Upper lobe of left lung (tissue), 6 donors: ENCODE measurements at places on chromosomes 2 and 18. TPM values are rescaled to one million over a fixed set of nuclear protein-coding genes. Genes with fewer than 3 reads are reported as not detected.

Gene NOL4
- not detected for total RNA-seq

Gene TTC27
- total RNA-seq, result 9.4 TPM

Gene ADGRF3
- 2.1 TPM for total RNA-seq

Gene SCN9A
- 9.3 TPM for total RNA-seq

Gene COL4A3
- total RNA-seq, result 46.4 TPM

Gene AQP12A
- not detected for total RNA-seq

Gene SCN7A
- 78.9 TPM for total RNA-seq

GRCh38 chr2:129722306-129723019 lies 257.0 kb upstream of the RAB6C start:
- no peaks in the 10 kb centered on the region for H3K27me3 ChIP-seq
- no peak overlapping the region for H3K27ac ChIP-seq
- H3K4me1 ChIP-seq, result no peaks in the 10 kb centered on the region
- DNase-seq, result no peak

- no peak overlapping the region for H3K4me3 ChIP-seq
- H3K4me1 ChIP-seq, result no peaks in the 10 kb centered on the region
- no peak overlapping the region for H3K27ac ChIP-seq
- no peak for DNase-seq
- no peaks in the 10 kb centered on the region for H3K36me3 ChIP-seq
These were observed 27.0 kb upstream of the FAM124B start for GRCh38 chr2:224428787-224429440.

- H3K4me1 ChIP-seq, result no peaks in the 10 kb centered on the region
- no peak overlapping the region for H3K27ac ChIP-seq
- no peaks in the 10 kb centered on the region for H3K36me3 ChIP-seq
- H3K27me3 ChIP-seq, result no peaks in the 10 kb centered on the region
These were observed 178.0 kb downstream of the RND3 start for GRCh38 chr2:150309311-150310080.

GRCh38 chr2:127606625-127607398 lies 39.1 kb upstream of the GPR17 start:
- H3K4me1 ChIP-seq, result no peaks in the 10 kb centered on the region
- H3K36me3 ChIP-seq, result no peaks in the 10 kb centered on the region
- peak; percentile 61 for DNase-seq
- no peak overlapping the region for H3K4me3 ChIP-seq
- no peaks in the 10 kb centered on the region for H3K27me3 ChIP-seq

GRCh38 chr18:34357944-34358580 lies 133.3 kb upstream of the NOL4 start:
- H3K36me3 ChIP-seq, result no peaks in the 10 kb centered on the region
- no peak overlapping the region for H3K27ac ChIP-seq
- H3K4me1 ChIP-seq, result no peaks in the 10 kb centered on the region
- H3K4me3 ChIP-seq, result no peak overlapping the region

DNA sequence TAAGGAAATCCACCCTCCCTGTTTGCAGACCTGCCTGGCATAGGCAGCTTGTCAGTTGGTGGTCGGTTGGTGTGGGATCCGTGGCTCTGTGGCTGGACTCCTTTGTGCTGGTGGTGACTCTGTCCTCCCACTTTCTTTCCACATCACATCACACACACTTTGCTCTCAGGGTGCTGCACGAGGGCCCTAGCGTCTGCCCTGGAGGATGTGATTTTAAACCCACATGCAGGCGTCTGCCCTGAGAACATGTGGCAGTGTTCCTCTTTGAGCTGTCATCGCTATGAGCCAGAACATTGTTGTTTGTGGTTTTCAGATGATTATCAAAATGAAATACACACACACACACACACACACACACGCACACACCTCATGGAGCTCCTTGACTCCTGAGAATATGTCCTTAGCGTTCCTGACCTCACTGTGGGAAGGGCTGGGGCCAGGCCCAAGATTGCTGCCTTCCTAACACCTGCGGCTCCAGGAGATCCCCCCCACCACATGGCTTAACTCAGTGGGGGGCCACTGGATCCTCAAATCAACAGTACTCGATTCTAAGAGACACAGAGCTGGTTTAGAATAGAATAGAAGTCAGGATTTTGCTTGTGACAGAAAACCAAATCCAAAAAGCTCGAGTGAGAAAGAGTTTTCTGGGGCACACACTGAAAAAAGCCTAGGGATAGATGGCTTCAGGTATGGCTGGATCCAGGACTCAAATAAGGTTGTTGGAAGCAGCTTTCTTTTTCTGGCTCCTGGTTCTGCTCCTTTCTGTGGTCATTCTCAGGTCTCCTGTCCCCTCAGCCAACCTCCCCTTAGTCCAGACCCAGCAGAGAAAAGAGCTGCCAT lies 54.8 kb downstream of the RTP5 start:
- H3K27ac ChIP-seq, result no peak overlapping the region
- no peaks in the 10 kb centered on the region for H3K36me3 ChIP-seq
- no peak for DNase-seq

DNA sequence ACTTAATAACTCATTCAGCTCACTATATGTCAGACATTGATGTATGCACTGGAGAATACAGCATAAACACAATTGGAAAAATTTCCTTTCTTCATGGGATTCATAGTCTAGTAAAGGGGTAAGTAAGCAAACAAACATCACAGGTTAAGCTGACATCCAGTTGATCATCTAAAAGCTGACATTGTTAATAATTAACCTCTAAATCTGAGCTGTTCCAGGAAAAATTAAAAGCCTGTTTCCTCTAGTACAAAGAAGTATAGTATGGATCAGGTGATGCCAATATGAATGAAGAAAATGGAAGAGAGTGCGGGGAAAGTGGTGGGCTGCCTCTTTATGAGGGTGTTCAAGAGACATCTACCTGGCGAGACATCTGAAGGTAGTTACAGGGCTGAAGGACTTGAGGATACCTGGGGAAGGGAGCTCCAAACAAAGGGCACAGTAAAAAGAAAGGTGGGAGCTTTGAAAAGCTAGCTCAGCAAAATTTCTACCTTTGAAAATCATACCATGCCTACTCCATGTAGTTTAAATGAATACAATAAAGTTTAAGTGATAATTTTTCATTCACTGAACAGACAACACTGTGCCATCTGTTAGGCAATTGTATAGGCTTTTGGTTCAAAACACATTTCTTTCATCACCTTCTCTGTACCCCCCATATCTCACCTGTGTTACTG lies 619.3 kb downstream of the TRIB2 start:
- no peak for DNase-seq
- no peak overlapping the region for H3K4me3 ChIP-seq
- H3K36me3 ChIP-seq, result no peaks in the 10 kb centered on the region

DNA sequence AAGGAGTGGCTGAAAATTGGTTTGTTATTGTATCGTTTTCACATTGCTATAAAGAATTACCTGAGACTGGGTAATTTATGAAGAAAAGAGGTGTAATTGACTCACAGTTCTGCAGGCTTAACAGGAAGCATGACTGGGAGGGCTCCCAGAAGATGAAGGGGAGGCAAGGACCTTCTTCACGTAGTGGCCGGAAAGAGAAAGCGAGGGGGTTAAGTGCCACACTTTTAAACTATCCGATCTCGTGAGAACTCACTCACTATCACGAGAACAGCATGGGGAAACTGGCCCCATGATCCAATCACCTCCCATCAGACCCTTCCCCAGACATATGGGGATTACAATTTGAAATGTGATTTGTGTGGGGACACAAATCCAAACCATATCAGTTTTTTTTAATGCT lies 81.6 kb downstream of the FBXO15 start:
- H3K36me3 ChIP-seq, result no peaks in the 10 kb centered on the region
- DNase-seq, result no peak
- H3K4me3 ChIP-seq, result no peak overlapping the region
- no peaks in the 10 kb centered on the region for H3K4me1 ChIP-seq
- no peak overlapping the region for H3K27ac ChIP-seq
- no peaks in the 10 kb centered on the region for H3K27me3 ChIP-seq

GRCh38 chr18:3836483-3837335 lies 386.7 kb downstream of the TGIF1 start:
- no peaks in the 10 kb centered on the region for H3K27me3 ChIP-seq
- no peak for DNase-seq
- no peaks in the 10 kb centered on the region for H3K36me3 ChIP-seq
- H3K4me3 ChIP-seq, result no peak overlapping the region

- H3K4me3 ChIP-seq, result no peak overlapping the region
- no peak for DNase-seq
- H3K4me1 ChIP-seq, result peaks cover 28% of the 10 kb centered on the region
- H3K27me3 ChIP-seq, result no peaks in the 10 kb centered on the region
These were observed 149.8 kb downstream of the TANC1 start for GRCh38 chr2:159118115-159118858.

DNA sequence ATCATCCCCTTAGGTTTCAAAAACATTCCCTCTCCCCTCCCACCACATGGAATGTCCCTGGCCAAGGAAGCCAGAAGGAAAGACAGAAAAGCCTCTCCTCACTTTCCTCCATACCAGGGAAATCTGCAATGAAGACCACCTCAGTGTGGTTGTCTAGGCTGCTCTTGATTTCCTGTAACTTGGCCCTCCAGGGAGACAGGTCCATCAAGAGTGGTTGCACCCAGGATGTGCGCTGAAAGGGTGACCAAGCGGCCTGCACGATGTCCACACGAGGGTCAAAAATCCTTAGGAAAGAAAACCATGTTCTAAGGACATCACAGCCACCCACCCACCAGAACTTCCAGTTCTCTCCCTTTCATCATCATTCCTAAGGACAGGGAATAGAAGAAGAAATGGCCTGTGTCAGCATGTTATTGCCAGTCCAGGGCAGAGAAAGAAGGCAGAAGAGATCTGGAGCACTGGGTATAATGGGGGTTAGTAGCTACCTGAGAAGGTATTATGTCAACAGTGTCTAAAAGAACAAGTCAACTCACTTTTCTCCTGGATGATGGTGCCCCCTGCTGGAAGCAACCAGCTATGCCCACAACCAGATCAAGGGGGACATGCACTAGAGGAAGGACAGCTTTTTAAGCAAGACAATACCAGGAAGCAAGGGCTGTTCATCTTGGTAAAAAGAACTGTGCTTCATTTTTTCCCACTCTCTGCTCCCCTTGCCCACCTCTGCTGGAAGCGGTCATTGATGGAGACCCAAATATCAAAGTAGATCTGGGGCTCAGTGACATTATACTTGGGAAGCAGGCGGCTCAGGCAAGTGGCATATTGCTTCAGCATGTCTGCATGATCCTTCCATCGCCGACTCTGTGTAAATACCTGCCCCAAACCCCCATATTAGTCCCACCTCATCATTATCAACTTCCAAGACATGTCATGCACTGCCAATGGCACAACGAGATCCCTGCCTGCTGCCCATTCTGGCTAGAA lies 9.3 kb downstream of the GGCX start:
- H3K4me1 ChIP-seq, result peaks cover 7% of the 10 kb centered on the region
- no peaks in the 10 kb centered on the region for H3K27me3 ChIP-seq
- DNase-seq, result no peak
- H3K27ac ChIP-seq, result peak overlapping the region; percentile 12

- H3K27me3 ChIP-seq, result no peaks in the 10 kb centered on the region
- no peak overlapping the region for H3K27ac ChIP-seq
- no peak overlapping the region for H3K4me3 ChIP-seq
- no peaks in the 10 kb centered on the region for H3K36me3 ChIP-seq
- no peak for DNase-seq
These were observed 14.7 kb downstream of the NEDD4L start for GRCh38 chr18:58058720-58059119.

GRCh38 chr2:95301876-95302641 lies 4.9 kb downstream of the KCNIP3 start:
- no peak overlapping the region for H3K27ac ChIP-seq
- no peak for DNase-seq
- H3K27me3 ChIP-seq, result no peaks in the 10 kb centered on the region
- no peaks in the 10 kb centered on the region for H3K36me3 ChIP-seq
